ENCODE measurements at places on chromosomes 2 and 18. TPM values are rescaled to one million over a fixed set of nuclear protein-coding genes. Genes with fewer than 3 reads are reported as not detected.

CD8B gene
- 456 TPM for total RNA-seq

ALLC gene
- total RNA-seq = not detected

IL37 gene
- total RNA-seq = not detected

R3HDM1 gene
- 50.7 TPM for total RNA-seq

NOL4 gene
- not detected for total RNA-seq

RBM43 gene
- total RNA-seq = 28.8 TPM

IL36A gene
- 1.2 TPM for total RNA-seq

MALL gene
- total RNA-seq = 0.55 TPM

CD302 gene
- total RNA-seq = 1.8 TPM

MBOAT2 gene
- 1.8 TPM for total RNA-seq

RGPD4 gene
- 0.88 TPM for total RNA-seq

GRCh38 chr2:219662566-219662965 is 35.1 kb downstream of the SLC4A3 start:
- H3K36me3 ChIP-seq = no peaks in the 10 kb centered on the region
- DNase-seq = no peak
- peaks cover 54% of the 10 kb centered on the region for H3K27me3 ChIP-seq
- no peaks in the 10 kb centered on the region for H3K4me1 ChIP-seq

DNA sequence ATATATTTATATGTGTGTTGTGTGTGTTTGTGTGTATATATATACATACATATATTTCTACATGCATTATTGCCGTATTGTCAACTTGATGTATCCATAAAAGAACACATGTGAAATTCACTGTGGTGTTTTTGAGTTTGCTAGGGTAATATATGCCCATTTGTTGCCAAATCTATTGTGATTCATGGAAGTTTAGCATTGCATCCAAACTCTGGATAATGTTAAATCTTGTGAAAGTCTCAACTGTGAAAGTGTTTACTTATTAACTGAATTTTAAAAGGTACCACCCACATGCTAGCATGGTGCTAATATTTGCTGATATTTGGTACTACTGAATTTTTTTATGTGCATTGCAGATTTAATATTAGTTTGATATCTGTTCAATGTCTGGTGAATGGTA is 96.6 kb upstream of the SLC8A1 start:
- H3K27me3 ChIP-seq = no peaks in the 10 kb centered on the region
- no peaks in the 10 kb centered on the region for H3K4me1 ChIP-seq
- no peak for DNase-seq
- H3K36me3 ChIP-seq = no peaks in the 10 kb centered on the region
- H3K4me3 ChIP-seq = no peak overlapping the region

GRCh38 chr2:68362749-68363148 is 2.3 kb upstream of the PLEK start:
- H3K4me3 ChIP-seq = peak overlapping the region; percentile 81
- no peaks in the 10 kb centered on the region for H3K36me3 ChIP-seq
- no peak for DNase-seq
- peaks cover 2% of the 10 kb centered on the region for H3K27me3 ChIP-seq
- H3K27ac ChIP-seq = no peak overlapping the region

DNA sequence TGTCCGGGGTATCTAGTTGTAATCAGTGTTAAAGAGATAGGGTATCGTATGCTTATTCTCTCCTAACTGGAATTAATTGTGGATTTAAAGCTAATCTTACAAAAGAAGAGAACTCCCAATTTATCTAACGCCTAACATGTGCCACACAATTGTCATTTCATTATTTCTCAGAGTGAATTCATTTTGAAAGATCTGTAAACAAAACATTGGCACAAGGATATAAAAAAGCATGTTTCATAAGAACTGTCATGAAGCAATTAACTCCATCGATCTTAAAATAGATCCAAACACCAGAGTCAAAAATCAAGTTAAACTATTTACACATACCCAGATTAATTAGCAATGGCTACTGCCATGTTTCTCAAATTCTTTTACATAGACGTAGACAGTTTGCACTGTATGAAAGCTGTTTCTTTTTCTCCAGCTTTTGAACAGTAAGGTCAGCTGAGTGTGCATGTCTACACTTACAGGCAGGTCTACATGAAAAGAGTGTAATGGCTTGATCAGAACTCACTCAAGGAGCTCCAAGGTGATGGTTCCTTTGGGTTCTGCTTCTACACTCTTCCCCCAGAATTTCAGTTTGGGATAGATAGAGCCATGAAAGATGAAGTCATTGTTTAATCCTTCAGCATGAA is 38.8 kb downstream of the CABYR start:
- no peak overlapping the region for H3K4me3 ChIP-seq
- no peaks in the 10 kb centered on the region for H3K27me3 ChIP-seq
- no peak for DNase-seq
- H3K27ac ChIP-seq = no peak overlapping the region

GRCh38 chr2:43085505-43085904 is 140.9 kb downstream of the ZFP36L2 start:
- H3K4me3 ChIP-seq = no peak overlapping the region
- no peaks in the 10 kb centered on the region for H3K27me3 ChIP-seq
- H3K27ac ChIP-seq = peak overlapping the region; percentile 90
- no peak for DNase-seq

DNA sequence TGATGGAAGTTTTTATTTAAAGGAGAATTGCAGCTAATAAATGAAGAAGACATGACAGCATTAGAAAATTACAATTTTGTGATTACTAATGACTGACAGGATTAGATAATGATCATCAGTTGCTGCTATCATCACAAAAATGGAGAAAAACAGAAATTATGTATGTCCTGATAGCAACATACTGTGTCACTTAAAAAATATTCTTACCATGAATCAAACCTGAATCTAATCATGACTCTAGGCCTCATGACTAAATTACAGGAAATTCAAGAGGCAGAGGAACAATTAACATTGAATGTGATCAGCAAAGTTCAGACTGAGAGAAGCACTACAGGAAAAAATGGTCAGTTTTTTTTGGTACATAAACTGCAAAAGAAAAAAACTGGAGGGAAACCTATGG is 147.8 kb downstream of the PMAIP1 start:
- DNase-seq = no peak
- H3K27ac ChIP-seq = no peak overlapping the region
- no peak overlapping the region for H3K4me3 ChIP-seq
- no peaks in the 10 kb centered on the region for H3K27me3 ChIP-seq
- H3K36me3 ChIP-seq = no peaks in the 10 kb centered on the region

- H3K36me3 ChIP-seq = peaks cover 7% of the 10 kb centered on the region
- no peak overlapping the region for H3K4me3 ChIP-seq
- H3K4me1 ChIP-seq = no peaks in the 10 kb centered on the region
- no peak overlapping the region for H3K27ac ChIP-seq
- no peaks in the 10 kb centered on the region for H3K27me3 ChIP-seq
Observed at GRCh38 chr2:19914266-19914975, 12.6 kb upstream of the TTC32 start.

GRCh38 chr2:19653509-19653908 is 248.3 kb downstream of the TTC32 start:
- no peak for DNase-seq
- peaks cover 8% of the 10 kb centered on the region for H3K27me3 ChIP-seq
- no peaks in the 10 kb centered on the region for H3K36me3 ChIP-seq
- H3K4me1 ChIP-seq = no peaks in the 10 kb centered on the region
- H3K4me3 ChIP-seq = no peak overlapping the region

GRCh38 chr2:1613731-1614354 is 130.5 kb downstream of the PXDN start:
- peaks cover 27% of the 10 kb centered on the region for H3K4me1 ChIP-seq
- H3K4me3 ChIP-seq = no peak overlapping the region
- DNase-seq = no peak

DNA sequence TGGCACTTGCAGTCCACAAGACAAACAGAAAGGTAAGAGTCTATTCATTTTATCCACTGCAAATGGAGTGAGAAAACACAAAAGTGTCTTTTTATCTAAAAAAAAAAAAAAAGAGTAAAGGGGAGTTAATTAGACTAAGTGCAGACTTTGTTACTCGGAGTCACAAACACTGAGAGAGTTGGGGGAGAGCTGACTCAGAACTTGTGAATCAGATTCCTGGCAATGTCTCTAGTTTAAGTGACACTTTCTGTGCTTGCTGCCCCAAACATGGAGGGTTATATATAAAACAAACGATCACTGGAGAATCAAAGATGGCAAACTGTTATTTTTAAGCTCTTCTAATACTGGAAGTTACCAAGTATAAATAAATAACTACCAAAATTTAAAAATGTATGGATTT is 505.8 kb upstream of the NRP2 start:
- DNase-seq = no peak
- H3K4me3 ChIP-seq = no peak overlapping the region
- no peaks in the 10 kb centered on the region for H3K36me3 ChIP-seq
- H3K4me1 ChIP-seq = no peaks in the 10 kb centered on the region
- no peak overlapping the region for H3K27ac ChIP-seq
- H3K27me3 ChIP-seq = no peaks in the 10 kb centered on the region

DNA sequence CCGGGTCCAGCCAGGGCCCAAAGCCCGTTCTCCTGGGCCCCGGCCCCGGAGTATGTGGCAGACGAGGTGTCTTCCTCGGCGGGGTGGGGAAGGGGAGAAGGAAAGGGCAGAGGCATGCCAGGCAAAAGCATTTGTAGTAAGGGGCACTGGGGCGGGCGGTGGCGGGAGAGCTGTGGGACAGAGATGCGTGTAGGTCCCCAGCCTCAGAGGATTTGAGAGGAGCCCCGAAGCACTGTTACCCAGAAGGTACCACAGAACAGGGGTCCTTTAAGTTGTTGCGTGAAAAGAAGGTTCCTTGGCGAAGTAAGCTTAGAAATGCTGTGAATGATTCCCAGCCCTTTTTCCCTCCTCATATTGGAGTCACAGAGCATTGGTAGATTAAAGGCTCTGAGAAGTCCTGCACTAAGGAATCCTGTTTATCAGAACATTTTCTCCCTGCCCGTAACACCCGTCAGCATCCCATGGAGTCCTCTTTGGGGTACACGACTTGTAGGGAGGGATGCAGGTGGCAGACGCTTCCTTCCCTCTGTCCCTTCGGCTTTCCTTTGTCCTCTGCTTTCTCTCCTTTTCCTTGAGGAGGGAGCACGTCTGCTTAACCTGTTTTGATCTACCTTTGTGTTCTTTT is 12.5 kb downstream of the GAREM2 start:
- H3K27ac ChIP-seq = peak overlapping the region; percentile 69
- no peaks in the 10 kb centered on the region for H3K36me3 ChIP-seq
- H3K27me3 ChIP-seq = peaks cover 17% of the 10 kb centered on the region
- peak overlapping the region; percentile 81 for H3K4me3 ChIP-seq
- peaks cover 14% of the 10 kb centered on the region for H3K4me1 ChIP-seq

DNA sequence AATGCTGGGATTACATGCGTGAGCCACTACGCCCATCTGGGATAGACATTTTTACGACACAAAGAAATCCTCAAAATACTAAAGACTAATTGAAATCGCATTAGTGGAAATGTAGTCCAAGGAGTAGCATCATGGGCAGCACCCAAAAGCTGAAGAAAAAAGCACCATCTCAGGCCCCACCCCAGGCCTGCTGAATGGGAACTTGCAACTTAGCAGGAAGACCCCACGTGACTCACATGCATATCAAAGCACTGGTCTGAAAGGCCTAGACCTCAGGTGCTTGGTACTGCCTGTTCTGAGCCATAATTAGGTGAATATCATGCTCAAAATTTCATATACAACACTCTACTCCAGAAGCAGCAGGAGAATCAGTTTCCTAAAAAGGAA is 28.9 kb downstream of the SPRED2 start:
- H3K27me3 ChIP-seq = peaks cover 2% of the 10 kb centered on the region
- no peak overlapping the region for H3K4me3 ChIP-seq
- no peak for DNase-seq
- no peak overlapping the region for H3K27ac ChIP-seq
- H3K36me3 ChIP-seq = no peaks in the 10 kb centered on the region

GRCh38 chr2:136189221-136189782 is 71.4 kb upstream of the CXCR4 start:
- H3K4me3 ChIP-seq = no peak overlapping the region
- H3K36me3 ChIP-seq = no peaks in the 10 kb centered on the region
- no peaks in the 10 kb centered on the region for H3K27me3 ChIP-seq
- H3K4me1 ChIP-seq = peaks cover 2% of the 10 kb centered on the region
- DNase-seq = no peak

- H3K4me1 ChIP-seq = peaks cover 19% of the 10 kb centered on the region
- H3K27ac ChIP-seq = peak overlapping the region; percentile 90
- H3K4me3 ChIP-seq = peak overlapping the region; percentile 71
- no peaks in the 10 kb centered on the region for H3K27me3 ChIP-seq
- peak; percentile 77 for DNase-seq
Observed at GRCh38 chr2:112626604-112627059, 19.1 kb upstream of the SLC20A1 start.
